ENCODE measurements at places on chromosomes 5 and 9.
A peak's percentile ranks its signal among the peaks of the same experiment; 100 is the strongest.

- no peak for DNase-seq
Measured at GRCh38 chr5:4924577-4924976, 215.6 kb upstream of the ADAMTS16 start.

DNA sequence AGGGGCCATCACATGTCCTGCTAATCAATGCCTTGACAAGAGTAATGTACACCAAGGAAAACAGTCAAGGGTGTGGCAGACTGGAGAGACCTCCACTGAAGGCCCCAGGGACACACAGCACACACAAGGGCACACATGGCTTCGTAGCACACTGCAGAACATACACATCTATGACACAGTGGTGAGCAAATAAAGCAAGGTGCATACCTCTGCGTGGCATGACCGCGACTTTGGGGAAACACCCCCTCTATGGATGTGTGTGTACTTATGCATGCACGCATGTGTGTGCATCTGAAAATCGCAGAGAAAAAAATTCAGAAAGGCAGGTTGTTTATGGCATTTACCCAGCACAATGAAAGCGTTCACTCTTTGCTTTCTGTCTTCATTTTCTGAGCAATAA lies 20.5 kb downstream of the SEMA4D start:
- DNase-seq = peak; percentile 43

GRCh38 chr5:27020973-27021372 lies 17.4 kb downstream of the CDH9 start:
- DNase-seq = no peak

DNA sequence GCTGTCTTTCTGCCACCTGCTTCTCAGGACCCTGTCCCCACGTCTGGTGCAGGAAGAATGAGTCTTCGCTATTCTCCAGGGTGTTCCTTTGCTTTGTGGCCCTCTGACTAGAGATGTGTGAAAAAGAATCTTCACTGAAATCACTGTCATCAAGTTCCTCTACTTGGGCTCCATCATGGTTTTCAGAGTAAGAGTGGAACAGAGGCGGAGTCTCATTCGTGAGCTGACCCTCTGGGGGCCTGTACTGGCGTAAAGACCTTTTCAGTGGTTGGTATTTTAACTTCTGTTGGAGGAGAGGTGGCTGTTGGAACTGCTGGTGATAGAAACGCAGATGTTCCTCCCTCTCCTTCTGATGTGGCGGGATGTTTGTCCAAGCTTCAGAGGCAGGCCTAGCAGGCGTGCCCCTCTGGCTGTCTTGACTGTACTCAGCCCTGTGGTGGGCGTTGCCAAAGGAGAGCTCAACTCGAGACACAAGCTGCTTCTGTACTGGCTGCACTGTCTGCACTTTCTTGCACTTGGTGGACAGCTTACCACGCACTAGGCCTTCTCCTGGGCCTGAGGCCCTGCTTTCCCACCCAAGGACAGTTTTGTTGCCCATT lies 72.0 kb downstream of the KIF24 start:
- no peak for DNase-seq

GRCh38 chr9:7963026-7963425 lies 163.4 kb upstream of the DMAC1 start:
- DNase-seq = no peak

DNA sequence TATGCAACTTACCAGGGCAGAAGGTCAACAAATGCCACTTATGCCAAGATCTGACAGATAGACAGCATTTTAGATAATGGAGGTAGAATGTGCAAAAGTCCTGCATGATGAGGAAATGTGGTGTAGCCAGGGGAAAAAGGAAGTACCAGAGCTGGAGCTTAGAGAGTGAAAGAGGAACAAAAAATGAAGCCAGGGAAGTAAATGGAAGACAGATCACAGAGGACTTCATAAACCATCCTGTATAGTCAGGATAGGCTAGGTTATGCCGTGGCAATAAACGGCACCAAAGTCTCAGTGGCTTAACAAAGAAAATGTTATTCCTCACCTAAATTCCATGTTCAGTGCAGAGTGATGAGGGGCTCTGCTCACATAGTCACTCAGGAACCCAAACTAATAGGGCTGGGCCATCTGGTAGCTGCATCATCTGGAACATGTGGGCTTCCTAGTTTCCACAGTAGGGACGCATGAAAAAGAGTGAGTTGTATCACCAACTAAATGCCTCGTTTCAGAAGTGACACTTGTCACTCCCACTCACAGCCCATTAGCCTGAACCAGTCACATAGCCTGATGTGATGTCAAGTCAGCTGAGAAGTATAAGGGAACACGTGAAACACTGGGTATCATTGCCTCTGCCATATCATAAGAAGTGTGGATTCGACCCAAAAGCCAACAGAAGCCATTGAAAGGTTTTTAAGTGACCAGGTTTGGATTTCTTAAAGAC lies 70.3 kb downstream of the SH3RF2 start:
- no peak for DNase-seq

DNA sequence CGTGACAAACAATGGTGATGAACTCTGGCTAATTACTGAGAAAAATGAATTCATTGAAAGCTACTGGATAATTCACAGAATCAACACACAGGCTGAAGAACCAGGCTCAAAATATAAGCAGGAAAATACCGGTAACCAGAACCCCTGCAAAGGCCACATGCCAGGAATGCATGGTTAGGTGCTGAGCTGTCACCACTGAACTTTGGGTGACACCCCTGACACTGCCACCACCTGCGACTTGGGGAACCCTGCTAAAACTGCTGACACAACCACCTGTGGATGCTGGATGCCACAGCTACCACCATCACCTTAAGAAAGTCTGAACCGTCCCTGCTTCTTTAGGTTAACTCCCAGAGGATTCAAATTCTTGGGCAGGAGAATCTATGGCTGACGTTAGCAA lies 72.0 kb upstream of the NR4A3 start:
- DNase-seq = no peak

DNA sequence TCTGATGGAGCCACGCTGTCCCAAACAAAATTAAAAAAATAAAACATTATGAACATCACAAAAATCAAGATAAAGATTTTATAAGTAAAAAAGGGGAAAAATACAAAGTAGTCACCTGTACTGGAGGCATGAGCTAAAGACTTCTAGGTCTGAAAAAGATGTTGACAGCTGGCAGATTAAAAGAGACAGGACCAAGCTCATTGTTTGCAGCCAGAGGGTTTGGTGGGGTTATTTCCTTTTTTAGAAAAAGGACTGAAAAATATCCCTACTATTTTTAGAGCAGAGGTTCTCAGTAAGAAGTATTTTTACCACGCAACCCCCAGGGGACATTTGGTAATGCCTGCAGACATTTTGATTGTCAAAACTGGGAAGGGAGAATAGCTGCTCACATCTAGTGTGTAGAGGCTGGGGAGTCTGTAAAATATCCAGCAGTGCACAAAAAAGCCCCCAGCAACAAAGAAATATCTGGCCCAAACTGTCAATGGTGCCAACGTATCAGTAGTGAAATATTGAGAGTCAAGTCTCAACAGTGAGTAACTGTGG lies 353.4 kb downstream of the TLE1 start:
- no peak for DNase-seq

- no peak for DNase-seq
Measured at GRCh38 chr5:87452837-87453236, 40.1 kb upstream of the CCNH start.

GRCh38 chr5:150485693-150486401 lies 22.1 kb upstream of the NDST1 start:
- peak; percentile 4 for DNase-seq

GRCh38 chr9:38432922-38433510 lies 8.8 kb upstream of the IGFBPL1 start:
- DNase-seq = peak; percentile 40

DNA sequence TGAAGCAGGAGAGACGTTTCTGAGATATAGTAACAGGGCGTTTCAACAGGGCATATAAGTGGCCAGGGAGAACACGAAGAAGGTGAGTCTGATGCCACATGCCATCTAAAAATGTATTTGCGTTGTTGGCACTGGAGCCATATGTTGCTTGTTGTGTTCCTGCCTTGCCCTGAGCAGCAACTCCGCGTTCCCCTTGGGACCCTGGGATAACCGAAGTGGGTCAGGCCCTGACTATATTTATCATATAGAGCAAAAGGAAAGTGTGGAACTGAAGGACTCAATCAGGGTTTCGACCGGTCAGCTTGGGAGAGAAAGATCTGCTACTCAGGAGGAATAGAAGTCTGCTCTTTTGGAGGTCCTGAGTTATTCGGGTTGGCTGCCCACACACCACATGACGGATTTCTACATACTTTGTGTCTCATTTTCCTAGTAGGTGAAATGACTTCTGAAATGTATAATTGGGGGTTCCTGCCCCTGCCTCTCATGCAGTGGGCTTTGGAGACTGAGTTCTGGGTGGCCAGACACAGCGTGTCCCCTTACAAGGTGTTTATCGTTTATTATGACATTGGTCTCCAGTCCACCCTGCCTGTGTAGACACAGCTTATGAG lies 3.0 kb downstream of the STC2 start:
- no peak for DNase-seq

DNA sequence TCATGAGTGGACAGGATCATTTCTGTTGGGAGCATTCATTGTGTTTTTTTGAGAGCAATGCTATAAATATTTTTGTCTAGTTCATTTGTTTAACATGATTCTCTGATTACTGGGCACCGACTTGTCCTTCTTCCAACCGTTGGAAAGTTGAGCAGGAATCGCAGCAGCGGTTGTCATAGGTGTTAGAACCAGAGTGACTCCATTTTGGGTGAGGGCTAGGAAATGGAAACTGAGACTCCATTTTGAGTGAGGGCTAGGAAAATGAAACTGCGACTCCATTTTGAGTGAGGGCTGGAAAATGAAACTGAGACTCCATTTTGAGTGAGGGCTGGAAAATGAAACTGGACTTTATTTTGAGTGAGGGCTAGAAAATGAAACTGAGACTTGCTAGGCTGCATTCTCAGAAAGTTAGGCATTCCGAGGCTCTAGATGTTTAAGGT lies 100.6 kb downstream of the ICE1 start:
- peak; percentile 84 for DNase-seq

DNA sequence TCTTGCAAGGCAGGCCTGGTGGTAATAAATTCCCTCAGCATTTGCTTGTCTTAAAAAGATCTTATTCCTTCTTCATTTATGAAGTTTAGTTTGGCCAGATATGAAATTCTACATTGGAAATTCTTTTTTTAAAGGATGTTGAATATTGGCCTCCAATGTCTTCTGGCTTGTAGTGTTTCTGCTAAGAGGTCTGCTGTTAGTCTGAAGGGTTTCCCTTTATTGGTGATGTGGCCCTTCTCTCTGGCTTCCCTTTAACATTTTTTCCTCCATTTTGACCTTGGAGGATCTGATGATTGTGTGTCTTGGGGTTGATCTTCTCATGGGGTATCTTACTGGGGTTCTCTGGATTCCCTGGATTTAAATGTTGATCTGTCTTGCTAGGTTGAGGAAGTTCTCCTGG lies 33.5 kb upstream of the PRR16 start:
- DNase-seq = no peak

- DNase-seq = no peak
Measured at GRCh38 chr5:148418511-148418910, 34.8 kb downstream of the FBXO38 start.

DNA sequence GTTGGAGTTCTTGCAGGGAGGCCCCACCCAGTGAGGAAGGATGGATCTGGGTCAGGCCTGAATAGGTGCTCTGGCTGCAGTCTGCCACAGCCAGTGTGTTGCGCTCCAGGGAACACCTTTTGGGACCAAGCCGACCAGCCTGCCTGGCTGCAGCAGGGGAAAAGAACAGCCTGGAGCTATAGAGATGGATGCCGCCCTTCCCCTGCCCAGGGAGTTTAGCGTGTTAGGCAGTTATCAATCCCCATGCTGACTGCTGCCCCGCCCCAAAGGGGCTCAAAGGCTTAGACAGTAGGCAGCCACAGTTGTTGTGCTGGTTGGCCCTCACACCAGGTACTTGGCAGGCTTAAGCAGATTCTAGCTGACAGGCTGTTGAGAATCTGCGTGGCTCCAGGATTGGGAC lies 153.4 kb upstream of the ADAMTS19 start:
- no peak for DNase-seq

- DNase-seq = no peak
Measured at GRCh38 chr5:10590226-10590999, 26.5 kb downstream of the ANKRD33B start.

DNA sequence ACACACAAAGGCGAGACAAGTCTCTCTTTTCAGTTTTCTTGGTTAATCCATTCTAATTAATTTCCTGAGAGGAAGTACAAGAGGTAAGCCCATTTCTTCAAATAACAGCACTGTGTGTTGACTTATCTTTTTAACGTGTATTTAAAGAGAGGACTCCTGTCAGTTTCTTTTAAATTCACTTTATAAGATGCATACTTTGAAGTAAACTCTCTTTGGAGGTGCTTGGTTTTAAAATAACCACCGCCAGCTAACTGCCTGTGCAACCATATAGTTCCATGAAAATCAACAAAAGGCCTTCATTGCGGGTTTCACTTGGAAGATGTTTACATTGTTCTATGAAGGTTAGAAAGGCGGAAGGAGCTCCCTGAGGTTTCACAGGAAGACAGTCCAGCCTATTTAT lies 13.1 kb upstream of the SERINC5 start:
- no peak for DNase-seq

GRCh38 chr5:68217528-68217927 lies 2.0 kb downstream of the PIK3R1 start:
- DNase-seq = no peak
